ENCODE measurements at places on chromosomes 4 and X.

DNA sequence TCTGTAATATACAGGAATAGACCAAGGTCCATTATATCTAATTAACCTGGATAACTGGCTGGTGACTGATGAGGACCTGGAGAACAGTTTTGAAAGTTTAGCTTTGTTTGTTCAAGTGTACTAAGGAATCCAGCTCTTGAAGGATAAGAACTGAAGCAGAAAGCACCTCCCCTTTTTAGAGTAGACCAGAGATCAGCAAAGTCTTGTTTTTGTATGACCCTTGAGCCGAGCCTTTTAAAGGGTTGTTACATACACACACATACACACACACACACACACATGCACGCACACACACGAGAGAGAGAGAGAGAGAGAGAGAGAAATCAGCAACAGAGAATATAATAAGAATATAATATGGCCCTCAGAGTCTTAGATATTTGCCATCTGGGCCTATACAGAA lies 13.0 kb downstream of the MOSPD2 start:
- no peak for DNase-seq

DNA sequence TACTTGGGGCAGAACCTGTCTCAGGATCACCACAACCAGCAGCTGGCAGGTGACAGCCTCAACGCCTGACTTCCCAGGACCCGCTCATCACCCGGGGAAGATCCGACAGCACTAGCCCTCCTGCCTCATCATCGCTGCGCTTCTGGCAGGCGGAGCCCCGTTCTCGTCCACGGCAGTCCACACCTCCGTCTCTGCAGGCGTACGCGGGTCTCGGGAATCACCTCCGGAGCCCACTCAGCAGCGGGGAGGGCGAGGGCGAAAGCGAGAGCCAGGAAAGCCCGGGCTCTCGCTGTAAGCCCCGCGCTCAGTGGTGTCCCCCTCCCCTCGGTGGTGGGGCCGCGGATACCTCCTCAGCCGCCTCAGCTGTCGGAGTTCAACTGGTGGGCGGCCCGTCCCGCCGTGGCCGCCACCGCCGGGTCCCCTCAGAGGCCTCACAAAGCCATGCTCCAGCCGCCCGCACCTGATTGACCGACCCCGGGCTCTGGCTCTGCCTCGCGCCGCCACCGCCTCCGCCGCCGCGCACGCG lies 518 bp upstream of the CNKSR2 start:
- peak; percentile 75 for DNase-seq

DNA sequence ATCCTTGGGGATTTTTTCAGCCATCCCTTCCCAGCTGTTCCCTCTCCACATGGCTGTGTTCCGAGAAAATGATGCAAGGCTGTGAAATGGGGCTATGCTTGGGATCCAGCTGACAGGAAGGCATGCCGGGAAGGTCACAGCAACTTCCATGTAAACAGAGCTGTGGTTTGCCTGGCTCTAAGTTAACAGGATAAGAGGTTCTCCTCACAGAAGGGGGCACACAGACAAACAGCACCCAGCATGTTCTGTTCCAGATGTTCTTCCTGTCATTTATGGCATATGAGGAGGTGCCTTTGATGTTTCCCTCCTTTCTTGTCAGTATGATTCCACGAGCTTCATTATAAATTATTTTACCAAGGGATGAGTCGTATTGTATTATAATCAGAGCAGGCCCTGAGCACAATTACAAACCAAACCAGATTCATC lies 220.7 kb downstream of the ANTXR2 start:
- no peak for DNase-seq

GRCh38 chr4:2793586-2794485 lies 951 bp downstream of the SH3BP2 start:
- DNase-seq: no peak

DNA sequence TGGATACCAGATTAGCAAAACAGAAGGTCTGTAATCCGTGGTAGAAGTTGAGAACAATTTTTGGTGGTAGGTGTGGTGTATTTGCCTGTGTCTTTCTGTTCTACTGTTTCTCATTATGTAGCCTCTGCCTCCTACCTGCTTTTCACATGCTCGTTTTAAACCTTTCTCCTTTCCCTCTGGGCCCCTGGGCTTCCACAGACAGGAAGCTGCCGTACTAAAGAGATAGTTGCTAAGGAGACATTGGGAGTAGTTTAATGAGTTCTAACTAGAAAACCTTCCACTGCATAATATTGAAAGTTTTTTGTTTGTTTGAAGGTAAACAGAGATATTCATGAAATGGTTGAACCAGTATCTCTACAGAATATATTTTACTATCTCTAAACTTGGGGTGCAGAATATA lies 107.8 kb downstream of the STOX2 start:
- DNase-seq: no peak

- DNase-seq: no peak
These were observed 37.5 kb upstream of the NOCT start for GRCh38 chr4:138978028-138978585.
